ENCODE measurements at places on chromosomes 6 and 20.

DNA sequence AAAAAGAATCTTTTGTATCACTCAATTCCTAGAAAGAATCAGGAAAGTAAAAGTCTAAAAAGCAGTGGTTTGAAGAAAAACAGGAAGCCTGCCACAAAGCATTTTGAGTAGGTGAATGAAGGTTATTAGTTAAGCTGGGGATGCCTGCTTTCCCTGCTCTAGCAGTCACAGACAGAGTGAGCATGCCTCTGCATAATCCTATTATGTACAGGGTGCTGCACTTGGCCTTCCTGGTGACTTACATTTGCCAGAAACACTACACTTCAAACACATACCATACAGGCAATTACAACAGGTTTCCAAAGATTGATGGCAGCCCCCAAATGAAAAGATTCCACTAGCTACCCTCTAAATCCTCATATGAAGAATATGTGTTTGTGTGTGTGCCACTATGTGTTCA lies 130.8 kb downstream of the TPBG start:
- no peak for DNase-seq
- H3K4me3 ChIP-seq: no peak overlapping the region
- H3K27me3 ChIP-seq: no peaks in the 10 kb centered on the region
- no peaks in the 10 kb centered on the region for H3K4me1 ChIP-seq
- H3K36me3 ChIP-seq: no peaks in the 10 kb centered on the region

DNA sequence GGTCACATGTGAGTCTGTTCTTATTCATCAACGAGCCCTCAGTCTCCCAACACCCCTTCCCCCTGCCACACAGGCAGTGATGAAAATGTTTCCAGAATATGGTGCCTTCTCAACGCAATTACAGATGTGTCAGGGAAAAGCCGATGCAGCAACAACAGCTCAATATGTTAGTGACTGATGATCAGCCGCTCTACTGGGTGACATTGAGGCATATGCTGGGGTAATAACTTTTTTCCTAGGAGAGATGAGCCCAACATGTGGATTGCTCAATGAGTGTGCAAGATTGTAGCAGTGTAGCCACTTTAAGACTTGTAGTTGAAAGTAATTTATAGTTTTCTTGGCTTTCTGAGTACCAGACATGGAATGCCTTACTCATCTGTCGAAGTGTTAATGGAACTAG lies 49.4 kb downstream of the DTD1 start:
- no peak overlapping the region for H3K27ac ChIP-seq
- H3K27me3 ChIP-seq: no peaks in the 10 kb centered on the region
- DNase-seq: no peak
- no peak overlapping the region for H3K4me3 ChIP-seq
- no peaks in the 10 kb centered on the region for H3K4me1 ChIP-seq
- no peaks in the 10 kb centered on the region for H3K36me3 ChIP-seq

DNA sequence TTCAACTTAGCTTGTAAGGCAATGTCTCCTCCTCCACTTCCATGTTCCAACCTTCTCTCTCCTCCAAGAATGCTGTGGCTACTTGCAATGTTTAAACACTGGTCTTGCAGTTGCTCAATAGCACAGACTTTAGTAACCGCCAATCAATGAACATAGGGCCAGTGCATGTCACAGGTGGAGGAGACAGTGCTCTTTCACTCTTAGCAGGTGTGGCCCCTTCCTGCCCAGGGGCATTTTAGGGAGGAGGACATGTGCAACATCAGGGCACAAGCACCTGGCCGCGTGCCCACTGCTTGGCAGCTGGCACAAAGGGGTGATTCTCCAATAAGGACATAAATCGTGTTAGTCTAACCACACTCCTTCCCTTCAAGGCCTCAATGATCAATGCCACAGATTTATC lies 41.3 kb downstream of the ADGRF1 start:
- no peak for DNase-seq
- no peaks in the 10 kb centered on the region for H3K4me1 ChIP-seq
- no peaks in the 10 kb centered on the region for H3K36me3 ChIP-seq
- no peak overlapping the region for H3K4me3 ChIP-seq
- no peaks in the 10 kb centered on the region for H3K27me3 ChIP-seq

- H3K27me3 ChIP-seq: no peaks in the 10 kb centered on the region
- no peak overlapping the region for H3K4me3 ChIP-seq
- H3K4me1 ChIP-seq: peaks cover 40% of the 10 kb centered on the region
- no peak overlapping the region for H3K27ac ChIP-seq
- H3K36me3 ChIP-seq: peaks cover 39% of the 10 kb centered on the region
These were observed 5.3 kb downstream of the HDDC2 start for GRCh38 chr6:125296471-125296870.

GRCh38 chr6:64160486-64160885 lies 524.9 kb downstream of the PHF3 start:
- no peaks in the 10 kb centered on the region for H3K4me1 ChIP-seq
- H3K27me3 ChIP-seq: no peaks in the 10 kb centered on the region
- no peaks in the 10 kb centered on the region for H3K36me3 ChIP-seq
- DNase-seq: no peak

DNA sequence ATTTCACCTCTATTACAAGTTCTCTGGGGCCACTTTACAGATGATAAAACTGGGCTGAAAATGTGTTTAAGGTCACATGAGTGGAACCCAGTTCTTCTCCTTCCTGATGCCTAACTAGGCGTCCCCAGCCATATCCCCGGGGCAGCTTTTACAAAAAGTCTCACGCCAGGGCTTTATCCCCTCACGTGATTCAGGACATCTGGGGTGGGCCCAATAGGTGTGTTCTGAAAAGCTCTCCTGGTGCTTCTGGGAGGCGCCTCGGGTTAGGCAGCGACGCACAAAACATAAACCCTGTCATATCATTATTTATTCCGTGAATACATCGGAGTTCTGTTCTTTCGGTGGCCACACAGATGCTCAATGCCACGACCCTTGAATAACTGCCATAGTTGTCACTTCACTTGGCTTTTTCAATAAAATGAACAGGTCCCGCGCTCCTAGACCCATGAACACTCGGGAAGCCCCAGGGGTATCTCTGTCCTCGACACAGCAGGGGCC lies 32.1 kb downstream of the SF3B5 start:
- H3K27me3 ChIP-seq: no peaks in the 10 kb centered on the region
- H3K36me3 ChIP-seq: no peaks in the 10 kb centered on the region
- H3K27ac ChIP-seq: no peak overlapping the region

DNA sequence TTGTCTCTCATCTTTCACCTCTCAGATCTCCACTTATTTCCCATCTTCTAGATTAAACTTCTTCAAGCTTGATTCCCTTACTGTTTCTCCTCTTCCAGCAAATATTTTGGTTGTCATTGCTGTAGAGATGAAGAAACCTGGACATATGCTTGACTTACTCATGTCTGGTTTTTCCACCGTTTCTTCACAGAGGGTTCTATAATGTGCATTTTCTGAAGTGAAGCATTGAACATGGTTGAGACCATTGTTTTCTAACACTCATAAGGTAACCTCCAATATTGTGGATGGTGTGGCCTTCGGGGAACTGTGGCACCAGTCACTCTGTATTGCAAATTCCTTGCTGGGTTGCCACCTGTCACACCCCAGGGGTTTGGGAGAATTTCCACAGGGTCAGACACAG lies 237.2 kb downstream of the PLCB1 start:
- no peaks in the 10 kb centered on the region for H3K27me3 ChIP-seq
- no peaks in the 10 kb centered on the region for H3K36me3 ChIP-seq
- no peaks in the 10 kb centered on the region for H3K4me1 ChIP-seq
- H3K4me3 ChIP-seq: no peak overlapping the region
- H3K27ac ChIP-seq: no peak overlapping the region

DNA sequence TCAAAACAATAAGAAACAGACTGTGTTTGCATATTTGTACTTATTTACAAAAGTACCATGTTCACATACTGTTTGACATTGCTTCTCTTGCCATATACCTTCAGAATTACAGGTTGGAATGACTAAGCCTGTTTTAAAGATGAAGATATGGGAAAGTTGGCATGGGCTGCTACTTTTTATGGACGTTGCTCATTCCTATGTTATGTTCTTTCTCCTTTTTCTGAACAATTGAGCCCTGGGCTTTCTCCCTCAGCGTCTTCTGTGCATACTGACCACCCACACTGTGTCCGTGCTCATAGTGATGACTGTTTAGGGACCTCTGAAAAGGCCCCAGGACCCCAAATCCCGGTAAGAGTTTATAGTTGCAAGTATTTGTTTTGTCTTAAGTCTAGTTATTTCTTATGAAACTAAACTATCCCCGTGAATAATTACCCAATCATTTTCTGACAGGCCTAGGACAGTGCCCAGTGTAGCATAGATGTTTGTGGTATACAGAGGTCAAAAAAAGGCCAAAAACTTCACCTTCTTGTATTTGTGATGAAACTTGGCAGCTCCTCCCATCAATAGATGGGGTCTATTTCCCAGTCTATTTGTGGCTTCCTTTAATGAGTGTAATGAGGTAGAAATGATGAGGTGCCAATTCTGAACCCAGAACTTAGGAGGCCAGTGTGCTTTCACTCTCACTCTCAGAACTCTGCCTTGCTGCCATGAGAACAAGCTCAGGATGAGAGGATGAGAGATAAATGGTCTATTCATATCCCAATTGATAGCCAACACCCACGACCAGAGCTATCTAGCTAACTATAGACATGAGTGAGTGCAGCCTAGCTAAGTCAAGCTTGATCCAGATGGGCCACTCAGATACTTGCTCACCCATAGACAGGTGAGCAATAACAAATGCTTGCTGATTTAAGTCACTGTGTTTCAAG lies 40.9 kb downstream of the GSTA4 start:
- H3K27ac ChIP-seq: no peak overlapping the region
- no peaks in the 10 kb centered on the region for H3K27me3 ChIP-seq
- DNase-seq: no peak
- H3K4me1 ChIP-seq: no peaks in the 10 kb centered on the region
- no peaks in the 10 kb centered on the region for H3K36me3 ChIP-seq

DNA sequence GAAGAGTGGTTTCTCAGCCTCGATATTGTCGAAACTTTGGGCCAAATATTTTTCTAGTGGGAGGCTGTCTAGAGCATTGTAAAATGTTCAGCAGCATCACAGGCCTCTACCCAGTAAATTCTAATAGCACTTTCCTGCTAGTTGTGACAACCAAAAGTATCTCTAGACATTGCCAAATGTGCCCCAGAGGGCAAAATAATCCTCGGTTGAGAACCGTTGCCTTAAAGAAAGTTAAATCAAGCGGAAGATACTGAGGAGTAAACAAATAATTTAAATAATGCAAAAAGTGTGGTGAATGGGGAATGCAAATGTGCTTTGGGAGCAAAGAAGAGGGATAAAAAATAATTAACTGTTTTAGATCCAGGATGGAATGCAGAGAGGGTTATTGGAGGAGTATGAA lies 106.4 kb upstream of the ASCC3 start:
- H3K4me3 ChIP-seq: no peak overlapping the region
- H3K27ac ChIP-seq: no peak overlapping the region
- DNase-seq: no peak
- H3K4me1 ChIP-seq: no peaks in the 10 kb centered on the region

- no peak for DNase-seq
- no peaks in the 10 kb centered on the region for H3K27me3 ChIP-seq
- H3K36me3 ChIP-seq: no peaks in the 10 kb centered on the region
These were observed 7.2 kb downstream of the TPX2 start for GRCh38 chr20:31746068-31746878.

DNA sequence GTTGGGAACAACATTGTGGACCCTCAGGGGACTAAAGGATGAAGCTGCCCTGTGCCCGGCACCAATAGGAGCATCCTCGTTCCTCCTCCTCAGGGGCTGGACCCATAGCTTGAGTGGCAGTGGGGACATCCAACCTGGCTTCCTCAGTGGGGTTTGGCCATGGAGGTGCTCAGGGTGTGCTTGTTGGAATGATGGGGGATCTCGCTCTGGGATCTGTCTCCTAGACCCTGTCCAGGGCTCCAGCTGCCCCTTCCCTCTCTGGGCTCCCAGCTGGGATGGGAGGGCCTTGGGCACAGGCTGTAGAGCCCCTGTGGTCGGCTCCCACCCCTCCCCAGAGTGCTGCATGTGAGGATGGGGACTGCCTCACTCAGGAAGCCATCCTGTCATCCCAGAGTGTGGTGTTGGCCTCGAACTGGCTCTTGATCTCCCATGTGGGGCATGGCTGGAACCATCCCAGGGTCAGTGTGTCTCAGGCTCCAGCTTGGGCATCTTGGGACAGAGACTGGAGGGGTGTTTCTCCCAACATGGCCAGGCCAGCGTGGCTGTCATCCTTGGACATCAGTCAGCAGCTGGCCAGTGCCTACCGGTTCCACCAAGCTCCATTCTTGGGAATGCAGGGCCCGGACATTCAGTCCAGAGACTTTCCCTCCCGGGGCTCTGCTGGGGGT lies 9.5 kb upstream of the MYT1 start:
- DNase-seq: no peak
- no peaks in the 10 kb centered on the region for H3K36me3 ChIP-seq
- H3K4me3 ChIP-seq: no peak overlapping the region
- H3K27ac ChIP-seq: no peak overlapping the region
- no peaks in the 10 kb centered on the region for H3K4me1 ChIP-seq

DNA sequence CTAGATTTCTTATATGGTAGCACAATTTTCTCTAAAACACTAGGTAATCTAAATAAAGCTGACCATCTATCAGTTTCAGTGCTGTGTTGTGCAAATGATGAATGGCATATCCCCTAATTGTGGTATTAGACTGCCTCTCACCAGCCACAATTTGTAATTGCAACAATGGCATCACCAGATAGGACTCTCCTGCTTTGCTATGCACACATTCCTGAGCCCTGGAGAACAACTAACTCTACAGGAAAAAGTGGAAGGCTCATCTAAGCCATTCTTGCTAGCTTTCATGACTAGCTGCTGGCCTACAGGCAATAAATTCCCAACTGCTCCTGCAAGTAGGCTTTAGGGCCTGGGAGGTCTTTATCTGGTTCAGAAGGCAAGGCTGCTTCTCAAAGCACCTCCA lies 974.1 kb downstream of the EYS start:
- no peak for DNase-seq
- H3K4me1 ChIP-seq: no peaks in the 10 kb centered on the region
- H3K4me3 ChIP-seq: no peak overlapping the region
- H3K27ac ChIP-seq: no peak overlapping the region
- no peaks in the 10 kb centered on the region for H3K27me3 ChIP-seq
- no peaks in the 10 kb centered on the region for H3K36me3 ChIP-seq

DNA sequence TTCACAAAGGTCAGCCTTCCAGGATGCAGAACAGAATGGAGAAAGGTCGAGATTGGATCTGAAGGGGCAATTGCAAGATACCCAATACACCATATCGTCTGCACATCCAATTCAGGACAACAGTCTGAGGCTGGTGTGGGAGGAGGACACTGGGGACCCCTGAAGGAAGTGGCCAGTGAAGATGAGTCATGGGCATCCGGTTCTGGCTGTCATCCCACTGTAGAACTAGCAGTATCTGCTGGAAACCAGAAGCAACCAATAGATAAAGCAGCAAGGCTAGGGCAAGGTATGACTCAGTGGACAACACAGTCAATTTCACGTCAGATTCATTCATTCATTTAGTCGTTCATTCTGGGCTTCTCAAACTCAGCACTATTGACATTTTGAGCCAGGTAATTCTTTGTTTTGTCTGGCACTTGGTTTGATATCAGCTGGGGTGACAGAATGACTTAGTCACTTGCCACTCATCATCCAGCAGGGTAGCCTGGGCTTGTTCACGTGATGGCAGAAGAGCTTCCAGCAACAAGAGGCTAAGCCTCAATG lies 30.3 kb upstream of the SHLD1 start:
- H3K4me1 ChIP-seq: peaks cover 4% of the 10 kb centered on the region
- no peaks in the 10 kb centered on the region for H3K36me3 ChIP-seq
- H3K27me3 ChIP-seq: no peaks in the 10 kb centered on the region
- no peak overlapping the region for H3K4me3 ChIP-seq
- no peak for DNase-seq
- no peak overlapping the region for H3K27ac ChIP-seq

Measured in suprapubic skin (tissue), 4 donors.